ENCODE measurements at places on chromosomes 16 and 17. TPM values are rescaled to one million over a fixed set of nuclear protein-coding genes. Genes with fewer than 3 reads are reported as not detected.

DNA sequence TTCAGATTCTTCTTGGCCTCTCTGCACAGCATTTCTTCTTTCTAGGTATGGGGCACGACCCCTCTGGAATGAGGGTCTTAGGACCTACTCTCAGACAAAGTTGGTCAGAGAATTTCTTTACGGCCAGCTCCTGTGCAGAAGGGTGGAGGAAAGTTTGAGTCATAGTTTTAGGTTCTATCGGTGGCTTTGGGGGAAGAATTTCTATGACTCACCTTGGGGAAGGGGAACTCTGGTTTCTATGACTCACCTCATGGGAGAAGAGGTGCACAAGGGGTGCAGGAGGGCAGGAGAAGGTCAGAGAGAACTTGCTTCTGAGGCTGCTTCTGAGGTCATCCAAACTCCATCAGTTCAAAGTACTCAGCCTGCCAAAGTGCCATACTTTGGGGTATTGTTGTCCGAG lies 2.5 kb upstream of the ABCC12 start:
- no peak overlapping the region for H3K4me3 ChIP-seq
- no peak overlapping the region for H3K27ac ChIP-seq
- no peaks in the 10 kb centered on the region for H3K36me3 ChIP-seq
- H3K27me3 ChIP-seq: no peaks in the 10 kb centered on the region
- peak; percentile 66 for DNase-seq

DNA sequence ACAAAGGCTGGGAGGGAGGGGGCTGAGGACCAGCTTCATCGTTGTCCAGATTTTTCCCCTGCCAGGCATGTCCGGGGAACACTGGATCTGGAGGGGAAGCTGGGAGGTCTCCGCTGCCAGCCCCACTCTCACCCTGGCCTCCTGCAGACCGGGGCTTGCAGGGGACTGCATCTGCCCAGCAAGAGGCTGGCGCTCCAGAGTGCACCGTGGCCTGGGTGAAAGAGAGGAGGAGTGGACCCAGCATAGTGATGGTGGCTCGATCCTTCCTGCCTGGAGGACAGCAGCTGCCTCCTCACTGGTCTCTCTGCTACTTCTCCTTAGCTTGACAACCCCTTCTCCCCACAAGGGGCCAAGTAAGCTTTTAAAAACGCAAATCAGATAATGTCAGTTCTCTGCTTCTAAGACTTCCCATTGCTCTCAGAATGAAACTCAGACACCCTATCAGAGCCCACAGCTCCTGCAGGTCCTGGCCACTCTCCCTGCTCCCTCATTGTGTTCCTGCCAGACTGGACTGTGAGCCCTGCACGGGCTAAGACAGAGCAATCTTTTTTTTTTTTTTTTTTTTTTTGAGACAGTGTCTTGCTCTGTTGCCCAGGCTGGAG lies 15.0 kb downstream of the CPNE2 start:
- no peaks in the 10 kb centered on the region for H3K27me3 ChIP-seq
- no peaks in the 10 kb centered on the region for H3K4me1 ChIP-seq
- no peaks in the 10 kb centered on the region for H3K36me3 ChIP-seq
- no peak overlapping the region for H3K27ac ChIP-seq
- no peak for DNase-seq
- H3K4me3 ChIP-seq: no peak overlapping the region

DNA sequence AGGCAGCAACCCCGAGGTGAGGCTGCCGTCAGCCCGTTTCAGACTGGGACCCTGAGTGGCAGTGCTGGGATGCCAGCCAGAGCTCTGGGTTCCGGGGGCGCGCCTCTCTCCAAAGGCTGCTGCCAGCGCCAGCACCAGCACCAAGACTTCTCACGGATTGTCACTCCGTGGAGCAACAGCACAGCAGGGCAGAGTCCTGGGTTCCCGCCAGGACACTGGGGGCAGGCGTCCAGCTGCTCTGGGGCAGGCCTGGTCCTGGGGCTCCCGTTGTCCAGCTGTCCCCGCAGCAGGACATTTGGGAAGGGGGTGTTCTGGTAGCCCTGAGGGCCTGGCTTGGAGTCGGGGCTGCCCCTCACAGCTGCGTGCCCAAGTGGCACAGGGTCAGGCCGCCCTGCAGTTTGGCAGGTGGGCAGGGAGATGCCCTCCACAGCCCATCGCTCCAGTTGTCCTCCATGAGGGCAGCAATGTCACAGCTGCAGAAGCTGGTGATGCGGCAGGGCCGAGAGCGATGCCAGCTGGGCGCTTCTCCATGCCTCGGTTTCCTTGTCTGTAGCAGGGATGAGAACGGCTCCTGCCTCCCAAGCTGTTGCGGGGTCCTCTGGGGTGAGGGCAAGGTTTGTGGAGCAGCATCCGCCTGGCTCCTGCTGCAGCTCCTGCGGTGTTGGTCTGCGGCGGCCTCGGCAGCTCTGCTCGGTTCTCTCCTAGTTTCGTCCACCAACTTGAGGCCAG lies 137.3 kb upstream of the CIBAR2 start:
- no peaks in the 10 kb centered on the region for H3K4me1 ChIP-seq
- no peaks in the 10 kb centered on the region for H3K27me3 ChIP-seq
- H3K36me3 ChIP-seq: no peaks in the 10 kb centered on the region
- no peak overlapping the region for H3K4me3 ChIP-seq

DNA sequence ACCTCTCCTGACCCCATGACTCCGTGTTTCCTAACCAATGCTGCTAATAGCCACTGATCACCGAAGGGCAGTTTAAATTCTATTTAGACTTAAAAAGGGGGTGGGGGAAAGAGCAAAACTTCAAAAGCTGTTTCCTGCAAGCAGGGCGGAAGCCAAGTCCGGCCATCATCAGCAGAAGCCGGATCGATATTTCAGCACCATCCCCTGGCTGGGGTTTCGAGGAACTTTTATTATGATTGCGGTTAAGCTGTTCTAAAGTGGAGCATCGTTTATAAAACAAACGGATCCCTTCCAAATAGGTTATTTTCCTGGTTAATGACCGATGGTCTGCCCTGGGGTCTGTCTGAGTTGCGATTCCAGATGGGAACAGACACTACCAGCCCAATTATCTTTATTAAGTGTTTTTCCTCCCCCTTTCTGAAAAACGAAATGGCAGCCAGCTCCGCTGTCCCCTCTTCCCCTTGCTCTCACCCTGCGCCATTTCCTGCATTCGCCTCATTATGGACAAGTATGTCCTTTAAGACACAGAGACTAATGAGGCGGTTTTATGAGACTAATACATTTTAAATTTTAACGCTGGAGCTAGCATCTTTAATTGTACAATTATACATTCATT lies 76.1 kb upstream of the IRX3 start:
- DNase-seq: no peak
- H3K27me3 ChIP-seq: no peaks in the 10 kb centered on the region
- no peaks in the 10 kb centered on the region for H3K4me1 ChIP-seq
- H3K36me3 ChIP-seq: no peaks in the 10 kb centered on the region

- H3K27me3 ChIP-seq: no peaks in the 10 kb centered on the region
- H3K4me1 ChIP-seq: no peaks in the 10 kb centered on the region
- no peak overlapping the region for H3K4me3 ChIP-seq
- no peak for DNase-seq
These were observed 21.1 kb upstream of the TMC5 start for GRCh38 chr16:19396555-19397011.

DNA sequence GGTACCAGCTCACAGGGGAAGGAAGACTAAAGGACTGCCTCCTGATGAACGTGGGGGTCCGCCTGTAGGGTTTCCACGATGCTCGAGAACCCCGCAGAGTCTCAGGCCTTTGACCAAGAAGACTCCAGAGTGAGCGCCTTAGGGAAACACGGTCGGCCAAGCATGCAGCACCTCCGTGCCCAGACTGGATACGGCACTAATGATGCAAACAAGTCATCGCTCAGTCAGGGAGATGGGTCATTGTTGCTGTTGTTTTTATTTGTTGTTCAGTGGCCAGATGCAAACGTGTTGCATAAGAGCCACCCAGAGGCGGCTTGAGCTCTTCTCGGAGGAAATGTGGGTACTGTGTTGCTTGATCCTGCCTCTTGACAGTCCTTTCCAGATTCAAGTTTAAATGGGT lies 19.3 kb upstream of the RBFOX3 start:
- peaks cover 14% of the 10 kb centered on the region for H3K27me3 ChIP-seq
- no peak for DNase-seq
- H3K4me1 ChIP-seq: no peaks in the 10 kb centered on the region
- H3K27ac ChIP-seq: no peak overlapping the region

DNA sequence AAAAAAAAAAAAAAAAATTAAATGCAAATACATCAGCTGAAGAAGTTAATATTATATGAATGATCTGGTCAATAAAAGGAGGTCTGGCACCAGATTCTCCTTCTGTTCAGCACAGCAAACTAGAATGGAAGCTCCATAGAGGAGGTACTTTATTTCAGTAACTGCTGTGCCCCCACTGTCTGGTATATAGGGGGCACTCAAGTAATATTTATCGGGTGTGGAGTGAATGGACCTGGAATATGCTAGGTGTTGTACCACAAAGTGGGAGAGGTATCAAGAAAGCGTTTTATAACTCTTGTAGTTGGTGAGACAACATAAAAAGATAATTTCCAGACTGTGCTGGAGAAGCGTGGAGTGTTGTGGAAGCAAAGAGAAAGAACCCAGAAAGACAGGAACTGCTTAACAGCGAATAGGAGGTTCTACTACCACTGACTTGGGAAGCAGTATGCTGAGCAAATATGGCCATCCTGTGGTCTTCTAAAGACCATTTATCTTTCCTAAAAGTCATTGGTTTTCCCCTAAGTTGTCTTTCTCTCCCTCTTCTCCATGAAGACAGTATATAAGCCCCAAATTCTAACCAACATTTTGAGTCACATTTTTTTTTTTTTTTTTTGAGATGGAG lies 12.2 kb upstream of the PRKCA start:
- no peaks in the 10 kb centered on the region for H3K4me1 ChIP-seq
- no peak for DNase-seq
- no peak overlapping the region for H3K4me3 ChIP-seq
- no peak overlapping the region for H3K27ac ChIP-seq
- no peaks in the 10 kb centered on the region for H3K36me3 ChIP-seq
- H3K27me3 ChIP-seq: no peaks in the 10 kb centered on the region

DNA sequence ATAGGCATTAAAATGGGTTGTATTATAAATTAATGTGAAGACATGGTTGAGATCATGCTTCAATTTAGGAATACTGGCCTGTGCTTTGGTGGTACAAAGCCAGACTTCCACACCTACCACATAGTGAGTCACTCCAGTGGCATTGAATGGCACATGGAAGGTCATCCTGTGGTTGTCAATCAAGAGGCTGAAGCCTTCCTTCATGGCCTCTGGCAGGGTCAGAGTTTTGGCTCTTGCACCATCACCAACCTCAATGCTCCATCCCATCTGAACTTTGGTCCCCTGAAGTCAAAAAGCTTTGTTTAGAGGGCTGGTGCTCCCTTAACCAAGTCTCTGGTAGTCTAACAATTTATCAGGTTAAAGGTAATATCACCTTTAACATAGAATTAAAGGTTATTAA lies 6.1 kb downstream of the ZP2 start:
- no peak overlapping the region for H3K4me3 ChIP-seq
- no peak overlapping the region for H3K27ac ChIP-seq
- no peaks in the 10 kb centered on the region for H3K4me1 ChIP-seq
- peaks cover 51% of the 10 kb centered on the region for H3K27me3 ChIP-seq

- no peak overlapping the region for H3K27ac ChIP-seq
- H3K4me1 ChIP-seq: no peaks in the 10 kb centered on the region
- H3K36me3 ChIP-seq: no peaks in the 10 kb centered on the region
These were observed 288.3 kb downstream of the CPPED1 start for GRCh38 chr16:12515346-12515745.

DNA sequence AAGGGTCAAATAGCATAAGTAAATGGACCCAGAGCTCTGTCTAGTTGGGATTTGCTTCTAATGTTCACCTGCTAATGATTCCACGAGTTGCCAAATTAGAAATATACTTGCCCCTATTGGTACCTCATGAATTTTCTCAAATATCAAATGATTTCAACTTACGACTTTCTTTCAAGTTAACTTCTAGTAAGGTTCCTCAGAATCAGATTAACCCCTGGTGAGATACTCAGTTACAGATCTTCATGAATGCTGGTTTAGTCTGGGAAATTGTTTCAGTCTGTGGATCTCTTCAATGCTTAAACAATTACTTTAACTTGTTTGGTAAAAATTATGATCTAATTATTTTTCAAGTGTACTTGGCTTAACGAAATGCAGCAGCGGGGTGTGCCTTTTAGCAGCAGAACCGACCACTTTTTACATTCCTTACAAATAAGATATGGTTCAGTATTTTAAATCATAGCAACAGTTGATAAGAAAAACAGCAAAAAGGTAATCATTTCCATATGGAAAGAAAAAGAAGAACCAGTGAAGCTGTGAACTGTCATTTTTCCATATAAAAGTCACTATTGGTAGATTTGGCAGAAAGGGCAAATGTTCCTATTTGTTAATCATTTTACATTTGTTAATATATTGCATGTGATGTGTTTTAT lies 34.5 kb downstream of the TUBD1 start:
- peak; percentile 27 for DNase-seq
- H3K4me1 ChIP-seq: peaks cover 17% of the 10 kb centered on the region
- H3K27me3 ChIP-seq: no peaks in the 10 kb centered on the region
- peak overlapping the region; percentile 8 for H3K27ac ChIP-seq
- no peaks in the 10 kb centered on the region for H3K36me3 ChIP-seq

GRCh38 chr17:79919164-79919585 lies 79.9 kb upstream of the CBX4 start:
- H3K36me3 ChIP-seq: no peaks in the 10 kb centered on the region
- no peak overlapping the region for H3K4me3 ChIP-seq
- DNase-seq: peak; percentile 67
- H3K27me3 ChIP-seq: peaks cover 28% of the 10 kb centered on the region
- H3K27ac ChIP-seq: no peak overlapping the region

DNA sequence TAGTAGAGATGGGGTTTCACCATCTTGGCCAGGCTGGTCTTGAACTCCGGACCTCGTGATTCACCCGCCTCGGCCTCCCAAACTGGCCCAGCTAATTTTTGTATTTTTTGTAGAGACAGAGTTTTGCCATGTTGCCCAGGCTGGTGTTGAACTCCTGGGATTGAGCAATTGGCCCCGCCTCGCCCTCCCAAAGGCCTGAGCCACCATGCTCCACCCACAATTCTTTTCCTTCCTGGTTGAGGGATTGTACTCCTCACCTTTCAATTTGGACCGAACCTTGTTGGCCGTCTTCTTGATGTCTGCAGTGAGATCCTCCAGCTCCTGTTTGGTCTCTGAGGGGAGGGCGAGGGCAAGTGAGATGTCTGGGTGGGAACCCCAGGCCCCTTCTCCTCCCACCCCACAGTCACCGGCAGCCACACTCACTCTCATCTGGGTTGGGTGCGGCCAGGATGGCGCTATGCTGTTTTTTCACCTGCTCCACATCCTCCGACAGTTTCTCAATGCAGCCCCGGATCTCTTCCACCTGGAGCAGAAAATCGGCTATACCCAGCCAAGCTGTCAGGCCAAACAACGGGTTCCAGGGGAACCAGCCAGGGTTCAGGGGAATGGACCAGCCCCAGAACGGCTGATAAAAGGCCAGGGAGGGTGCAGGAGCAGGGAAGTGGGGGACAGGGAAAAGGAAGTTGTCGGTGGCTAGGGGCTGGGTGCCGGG lies 9.6 kb downstream of the STX1B start:
- no peak for DNase-seq
- H3K27me3 ChIP-seq: no peaks in the 10 kb centered on the region
- H3K36me3 ChIP-seq: no peaks in the 10 kb centered on the region
- H3K4me3 ChIP-seq: no peak overlapping the region
- peaks cover 32% of the 10 kb centered on the region for H3K4me1 ChIP-seq

The PLA2G10 gene
- not detected for total RNA-seq

The IL17C gene
- not detected for total RNA-seq

The SEZ6 gene
- not detected for total RNA-seq

The TMIGD1 gene
- total RNA-seq: not detected

The SMPD3 gene
- total RNA-seq: not detected
